ENCODE measurements at places on chromosomes 3 and 15. TPM values are rescaled to one million over a fixed set of nuclear protein-coding genes. Genes with fewer than 3 reads are reported as not detected.

- DNase-seq, result no peak
Measured at GRCh38 chr3:196120291-196120951, 38.5 kb upstream of the TFRC start.

DNA sequence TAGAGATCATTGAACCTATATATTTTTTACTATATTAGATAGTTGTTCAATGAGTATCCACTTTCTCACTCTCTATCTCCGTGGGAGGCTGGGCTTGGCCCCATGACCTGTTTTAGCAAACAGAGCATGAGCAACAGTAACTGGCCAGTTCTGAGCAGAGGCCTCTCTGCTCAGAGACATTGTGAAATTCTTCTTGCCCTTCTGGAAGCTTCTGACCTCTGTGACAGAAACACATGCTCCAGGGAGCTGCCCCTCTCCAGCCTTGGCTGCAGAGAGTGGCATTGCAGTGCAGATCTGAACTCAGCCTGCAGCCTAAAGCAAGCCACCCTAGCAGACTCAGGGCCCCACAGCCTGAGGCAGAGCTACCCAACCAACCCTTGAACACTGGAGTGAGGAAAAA is 20.5 kb downstream of the FAM240A start:
- DNase-seq, result no peak

DNA sequence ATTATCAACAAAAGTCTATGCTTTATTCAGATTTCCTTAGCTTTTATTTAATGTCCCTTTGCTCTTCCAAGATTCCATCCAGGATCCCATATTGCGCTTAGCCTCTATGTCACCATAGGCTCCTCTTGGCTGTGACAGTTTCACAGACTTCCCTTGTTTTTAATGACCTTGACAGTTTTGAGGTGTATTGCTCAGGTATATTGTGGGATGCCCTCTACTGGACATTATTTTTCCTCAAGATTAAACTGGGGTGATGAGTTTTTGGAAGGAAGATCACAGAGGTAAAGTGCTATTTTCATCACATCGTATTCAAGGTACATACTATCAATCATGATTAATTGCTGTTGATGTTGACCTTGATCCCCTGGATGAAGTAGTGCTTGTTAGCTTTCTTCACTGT is 99.1 kb upstream of the SMAD3 start:
- DNase-seq, result no peak

GRCh38 chr15:33654860-33655259 is 313.4 kb upstream of the CHRM5 start:
- no peak for DNase-seq

DNA sequence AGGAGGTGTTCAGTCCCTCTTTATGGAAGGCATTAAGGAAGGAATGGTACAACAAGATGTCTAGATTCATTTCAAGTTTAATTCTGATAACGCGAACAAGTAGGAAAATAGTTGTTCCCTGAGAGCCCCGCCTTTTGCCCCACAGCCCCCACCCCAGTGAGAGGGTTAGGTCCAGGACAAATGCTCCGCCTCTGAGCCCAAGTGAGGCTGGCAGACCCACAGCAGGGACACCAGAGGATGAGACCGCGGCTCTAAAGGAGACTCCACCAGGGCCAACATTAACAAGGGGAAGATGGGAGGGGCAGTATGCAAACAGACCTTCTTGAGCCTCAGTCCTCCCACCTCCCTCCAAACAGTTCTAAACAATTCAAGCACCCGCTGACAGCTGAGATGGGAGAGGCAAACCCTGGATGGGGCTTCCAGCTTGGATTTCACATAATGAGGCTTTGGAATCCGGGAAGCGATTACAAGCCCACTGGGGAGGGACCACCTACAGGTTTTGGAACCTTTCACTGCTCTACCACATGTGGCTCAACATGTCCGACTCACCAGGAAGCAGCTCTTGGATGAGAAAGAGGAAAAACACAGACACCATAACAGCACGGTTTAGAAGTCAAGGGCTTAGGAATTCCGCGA is 42.9 kb upstream of the IREB2 start:
- no peak for DNase-seq

DNA sequence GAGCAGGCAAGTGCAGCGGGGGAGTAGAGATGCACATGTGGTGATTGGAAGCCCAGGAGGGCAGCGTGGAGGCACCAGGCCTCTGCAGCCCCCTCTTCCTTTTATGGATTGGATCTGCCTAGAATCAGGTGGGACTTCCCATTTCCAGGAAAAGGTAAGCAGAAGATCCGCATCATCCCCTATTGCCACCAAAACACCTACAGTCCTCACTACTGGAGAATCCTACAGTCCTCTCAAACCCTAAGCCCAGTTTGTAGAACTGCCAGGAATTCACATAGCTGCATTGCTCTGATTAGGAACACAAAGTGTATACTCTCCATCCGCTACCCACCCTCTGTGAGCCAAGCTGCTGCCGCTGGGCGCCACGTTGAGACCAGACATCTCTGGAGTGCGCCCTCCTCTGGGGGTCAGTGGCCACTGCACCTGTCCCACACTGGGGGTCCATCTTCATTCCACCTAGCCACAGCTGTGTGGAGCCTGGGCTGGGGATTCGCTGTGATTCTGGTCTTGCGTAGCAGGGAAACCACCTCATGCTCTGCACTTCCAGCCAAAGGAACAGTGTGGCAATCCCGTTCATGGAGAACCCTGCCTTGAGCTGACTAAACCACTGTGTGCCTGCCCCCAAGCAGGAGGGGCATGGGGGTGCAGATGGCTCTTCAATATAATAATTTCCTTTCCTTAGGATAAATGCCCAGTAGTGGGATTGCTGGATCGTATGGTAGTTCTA is 88.9 kb upstream of the PTX3 start:
- no peak for DNase-seq

DNA sequence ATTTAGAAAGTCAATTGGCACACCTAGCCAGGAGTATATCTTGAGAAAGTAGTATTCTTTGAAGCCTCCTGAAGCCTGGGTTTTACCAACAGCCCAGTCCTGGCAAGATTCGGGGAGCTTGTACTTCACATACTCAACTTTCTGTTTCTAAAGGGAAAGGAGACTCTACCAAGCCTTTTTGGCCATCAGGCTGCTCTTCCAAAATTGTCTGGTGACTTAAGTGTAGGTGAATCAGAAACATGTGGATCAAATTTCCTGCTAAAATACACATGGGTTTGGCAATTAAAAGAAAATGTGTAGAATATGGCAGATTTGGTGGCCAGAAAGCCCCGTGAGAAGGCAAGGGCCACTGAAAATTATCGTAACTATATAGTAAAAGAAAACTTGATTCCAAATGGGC is 15.9 kb upstream of the GREM1 start:
- no peak for DNase-seq

DNA sequence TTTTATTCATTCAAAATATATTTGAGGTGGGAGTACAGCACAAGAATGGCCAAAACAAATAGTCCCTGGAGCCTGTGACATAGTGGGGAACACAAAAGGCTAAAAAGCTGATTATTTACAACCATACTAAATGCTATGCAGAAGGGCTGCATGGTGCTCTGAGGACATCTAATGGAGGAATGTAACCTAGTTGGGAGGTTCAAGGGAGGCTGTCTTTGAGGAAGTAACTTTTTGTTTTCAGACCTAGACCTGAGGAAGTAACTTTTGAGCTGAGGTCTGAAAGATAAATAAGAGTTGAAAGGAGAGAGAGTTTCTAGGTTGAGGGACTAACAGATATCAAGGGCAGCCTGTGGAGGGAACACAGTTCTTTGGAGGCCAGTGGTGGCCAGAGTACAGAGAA is 34.8 kb upstream of the RASA2 start:
- peak; percentile 41 for DNase-seq

DNA sequence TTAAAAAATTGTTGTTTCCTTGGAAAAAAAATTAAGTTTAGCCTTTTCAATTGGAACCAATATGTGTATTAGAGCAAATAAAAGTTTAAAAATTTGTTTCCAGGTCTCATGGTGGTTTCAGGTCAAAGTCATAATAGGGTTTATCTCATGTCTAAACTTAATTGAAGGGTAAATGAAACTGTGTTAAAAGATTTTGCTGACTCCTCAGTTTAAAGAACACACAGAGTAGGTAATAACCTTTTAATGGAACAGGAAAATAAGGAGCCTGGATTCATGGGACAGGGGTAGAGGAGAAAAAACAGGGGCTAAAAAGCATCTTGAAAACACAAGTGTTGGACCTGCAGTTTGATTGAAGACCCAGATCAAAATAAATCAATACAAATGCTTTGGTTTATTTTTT is 190.6 kb downstream of the MFSD1 start:
- DNase-seq, result no peak

GRCh38 chr3:5231487-5231886 is 44.0 kb downstream of the EDEM1 start:
- no peak for DNase-seq

DNA sequence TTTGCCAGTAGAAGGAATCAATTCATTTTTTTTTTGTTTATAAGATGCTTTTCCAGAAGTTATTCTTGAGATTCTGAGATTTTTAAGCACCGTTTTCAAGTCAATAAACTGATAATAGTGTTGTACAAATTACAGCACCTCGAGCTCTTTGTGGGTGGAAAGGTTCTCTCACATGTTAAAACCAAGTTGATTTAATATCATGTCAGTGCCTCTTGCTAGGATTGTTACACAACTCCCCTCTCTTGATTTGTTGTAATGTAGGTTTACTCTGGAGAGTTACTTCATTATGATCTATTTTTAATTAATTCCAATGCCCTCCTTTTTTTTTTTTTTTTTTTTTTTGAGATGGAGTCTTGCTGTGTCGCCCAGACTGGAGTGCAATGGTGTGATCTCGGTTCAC is 25.8 kb upstream of the UBXN7 start:
- DNase-seq, result no peak

DNA sequence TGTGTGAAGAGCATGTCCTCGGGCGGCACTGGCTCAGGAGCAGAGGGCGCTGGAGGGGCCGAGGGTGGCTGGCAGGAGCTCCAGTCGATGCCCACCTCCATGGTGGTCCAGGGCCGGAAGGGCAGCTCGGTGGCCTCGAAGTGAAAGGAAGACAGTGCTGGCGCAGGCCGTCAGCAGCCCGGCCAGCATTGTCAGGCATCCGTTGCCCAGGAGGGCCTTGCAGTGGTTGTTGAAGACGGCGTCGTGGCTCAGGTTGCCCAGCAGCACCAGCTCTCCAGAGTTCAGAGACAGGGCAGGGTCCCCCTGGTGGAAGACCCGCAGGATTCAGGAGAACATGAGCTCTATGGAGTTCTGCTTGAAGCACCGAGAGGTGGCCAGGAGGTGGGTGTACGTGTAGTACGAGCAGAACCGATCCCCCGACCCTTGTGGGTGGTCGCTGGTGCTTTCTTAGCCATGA is 16.5 kb upstream of the SIAH2 start:
- no peak for DNase-seq

GRCh38 chr15:68434021-68434420 is 2.1 kb upstream of the ITGA11 start:
- DNase-seq, result no peak

- DNase-seq, result peak; percentile 22
Measured at GRCh38 chr15:96070636-96071035, 259.9 kb upstream of the NR2F2 start.

GRCh38 chr15:64693134-64693533 is 82.3 kb downstream of the RBPMS2 start:
- DNase-seq, result peak; percentile 91

- peak; percentile 58 for DNase-seq
Measured at GRCh38 chr3:123723522-123724168, 138.8 kb upstream of the HACD2 start.

DNA sequence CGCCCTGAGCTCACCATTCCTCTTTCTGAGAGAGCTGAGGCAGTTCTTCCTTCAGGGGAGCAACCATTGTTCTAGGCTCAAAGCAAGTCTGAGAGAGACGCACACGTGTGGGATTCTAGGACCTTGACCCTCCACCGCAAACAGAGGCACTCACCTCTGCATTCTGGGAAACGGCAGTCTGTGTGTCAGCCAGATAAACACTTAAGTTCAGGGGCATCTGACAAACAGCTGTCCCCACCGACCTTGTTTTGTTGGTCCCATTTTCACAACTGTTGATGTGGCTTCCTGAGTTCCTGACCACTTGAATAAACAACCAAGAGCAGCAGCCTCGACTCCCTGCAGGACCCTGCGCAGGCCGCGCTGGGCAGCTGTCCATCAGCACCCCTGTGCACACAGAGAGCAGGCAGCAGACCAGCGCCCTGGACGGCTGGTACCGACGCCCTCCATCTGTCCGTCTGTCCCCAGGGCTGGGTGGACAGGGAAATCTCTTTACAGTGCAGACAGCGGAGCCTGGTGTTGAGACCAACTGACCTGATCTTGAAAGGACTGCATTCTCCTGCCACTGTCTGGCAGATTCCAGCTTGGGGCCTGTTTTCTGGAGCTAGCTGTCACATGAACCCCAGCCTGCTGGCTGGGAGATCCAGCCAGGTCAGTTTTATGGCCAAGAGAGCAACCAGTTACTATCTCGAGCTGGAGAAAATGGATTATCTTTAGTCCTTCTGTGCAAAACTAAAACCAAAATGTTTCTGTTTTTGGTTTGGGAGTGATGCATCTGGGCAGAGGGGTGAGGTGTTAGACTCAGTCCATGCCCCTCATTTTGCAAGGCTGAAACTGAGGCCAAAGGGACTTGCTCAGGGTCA is 64.2 kb downstream of the FAM43A start:
- DNase-seq, result no peak

- DNase-seq, result peak; percentile 48
Measured at GRCh38 chr3:171193693-171194092, 167.2 kb upstream of the SLC2A2 start.

Gene HIGD2B
- not detected for total RNA-seq

Gene GOLGA8T
- total RNA-seq, result 0.32 TPM

Gene LDHAL6B
- total RNA-seq, result not detected

Gene RPN1
- 283 TPM for total RNA-seq

Gene TRAT1
- not detected for total RNA-seq

Gene QRICH1
- 119 TPM for total RNA-seq

Gene GABRR3
- total RNA-seq, result not detected

All from astrocyte (in vitro differentiated cells and primary cell).